CD8-positive, alpha-beta memory T cell (primary cell): ENCODE measurements at places on chromosomes 4 and X.

DNA sequence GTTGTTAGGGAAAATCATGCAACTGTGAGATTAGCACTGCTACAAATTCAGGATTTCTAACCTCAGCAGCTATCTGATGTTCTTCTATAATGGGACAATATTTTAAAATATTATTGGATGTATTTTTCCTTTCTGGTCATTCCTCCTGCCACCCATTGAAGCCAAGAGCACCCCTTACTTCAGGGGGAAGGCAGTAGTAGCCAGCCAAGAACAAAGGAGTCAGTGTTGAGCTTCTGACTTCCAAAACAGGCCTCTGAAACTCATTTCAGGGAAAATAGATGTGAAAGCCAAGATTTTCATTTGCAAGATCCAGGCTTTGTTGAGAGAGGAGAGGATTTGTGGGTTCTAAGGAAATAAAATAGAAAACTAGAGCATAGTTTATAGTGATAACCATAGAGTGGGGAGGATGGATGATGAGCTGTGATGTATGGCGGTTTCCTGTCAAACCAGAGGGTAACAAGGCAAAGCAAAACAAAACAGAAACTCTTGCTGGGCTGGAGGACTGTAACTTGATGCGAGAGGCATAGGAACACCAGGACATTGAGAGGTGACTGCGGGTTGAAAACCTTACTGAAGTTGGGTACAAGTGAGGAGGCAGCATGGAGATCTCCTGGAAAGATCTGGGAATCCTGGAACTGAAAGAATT is 173.7 kb upstream of the LEF1 start:
- peak; percentile 19 for DNase-seq

DNA sequence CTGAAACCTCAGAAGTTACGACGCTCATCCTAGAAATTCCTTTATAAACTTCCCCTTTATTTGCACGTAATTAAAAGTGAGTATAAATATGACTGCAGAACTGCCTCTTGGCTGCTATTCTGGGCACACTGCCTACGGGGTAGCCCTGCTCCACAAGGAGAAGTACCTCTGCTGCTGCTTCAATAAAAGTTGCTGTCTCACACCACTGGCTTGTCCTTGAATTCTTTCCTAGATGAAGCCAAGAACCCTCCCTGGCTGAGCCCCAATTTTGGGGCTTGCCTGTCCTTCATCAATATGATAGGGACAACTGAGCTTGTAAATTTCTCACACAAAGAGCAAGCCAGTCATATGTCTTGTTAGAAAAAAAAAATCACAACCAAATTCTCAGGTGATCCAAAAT is 115.8 kb downstream of the VEGFC start:
- DNase-seq, result no peak

DNA sequence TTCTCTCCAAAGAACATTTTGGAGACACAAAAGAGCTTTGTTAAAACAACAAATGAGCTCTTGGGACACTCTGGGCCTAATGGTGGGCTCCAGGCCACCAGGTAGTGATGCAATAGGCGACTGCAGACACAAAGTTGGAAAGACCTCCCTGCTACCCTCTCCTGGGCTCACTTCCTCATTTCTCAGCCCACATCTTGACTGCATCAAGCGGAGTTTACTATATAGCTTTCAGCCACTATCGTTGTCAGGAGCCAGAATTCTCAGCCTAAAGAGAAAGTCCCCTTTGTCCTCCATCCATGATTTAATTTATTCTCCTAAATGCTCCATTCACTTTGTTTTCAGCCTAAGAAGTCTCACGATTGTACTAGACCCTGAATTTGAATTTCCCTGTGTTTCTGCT is 114.9 kb downstream of the EFHC2 start:
- DNase-seq, result no peak

DNA sequence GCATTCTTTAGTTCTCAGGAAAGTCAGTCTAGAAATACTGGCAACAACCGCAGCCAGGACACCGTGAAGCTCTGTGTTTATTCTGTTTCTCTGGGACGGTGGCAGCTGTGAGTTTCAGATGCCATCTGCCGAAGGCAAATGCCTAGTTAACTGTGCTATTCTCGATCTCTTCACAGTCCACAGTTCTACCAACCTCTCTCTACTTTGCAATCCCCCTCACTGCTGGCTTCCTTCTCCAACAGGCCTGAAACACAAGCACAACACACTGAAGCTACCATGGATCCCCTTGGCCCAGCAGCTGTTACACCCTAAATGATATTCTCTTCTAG is 118.8 kb downstream of the ZNF827 start:
- no peak for DNase-seq

DNA sequence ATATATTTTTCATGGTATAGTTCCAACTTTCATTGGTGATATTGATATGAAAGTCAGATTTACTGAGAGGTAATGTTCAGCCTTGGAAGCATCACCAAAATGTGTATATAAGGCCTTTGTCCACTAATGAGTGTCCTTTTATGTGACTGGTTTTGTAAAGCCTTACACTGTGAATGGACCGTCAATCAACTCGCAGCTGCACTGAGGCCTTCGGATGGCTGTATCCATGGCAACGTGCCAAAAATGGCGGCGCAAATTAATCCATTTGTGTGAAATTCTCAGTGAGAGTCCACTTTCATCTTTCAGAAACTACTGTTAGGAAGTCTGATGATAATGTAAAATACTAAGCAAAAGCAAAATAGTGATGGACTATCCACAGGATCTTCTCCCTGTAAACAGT is 131.7 kb downstream of the SPCS3 start:
- no peak for DNase-seq

DNA sequence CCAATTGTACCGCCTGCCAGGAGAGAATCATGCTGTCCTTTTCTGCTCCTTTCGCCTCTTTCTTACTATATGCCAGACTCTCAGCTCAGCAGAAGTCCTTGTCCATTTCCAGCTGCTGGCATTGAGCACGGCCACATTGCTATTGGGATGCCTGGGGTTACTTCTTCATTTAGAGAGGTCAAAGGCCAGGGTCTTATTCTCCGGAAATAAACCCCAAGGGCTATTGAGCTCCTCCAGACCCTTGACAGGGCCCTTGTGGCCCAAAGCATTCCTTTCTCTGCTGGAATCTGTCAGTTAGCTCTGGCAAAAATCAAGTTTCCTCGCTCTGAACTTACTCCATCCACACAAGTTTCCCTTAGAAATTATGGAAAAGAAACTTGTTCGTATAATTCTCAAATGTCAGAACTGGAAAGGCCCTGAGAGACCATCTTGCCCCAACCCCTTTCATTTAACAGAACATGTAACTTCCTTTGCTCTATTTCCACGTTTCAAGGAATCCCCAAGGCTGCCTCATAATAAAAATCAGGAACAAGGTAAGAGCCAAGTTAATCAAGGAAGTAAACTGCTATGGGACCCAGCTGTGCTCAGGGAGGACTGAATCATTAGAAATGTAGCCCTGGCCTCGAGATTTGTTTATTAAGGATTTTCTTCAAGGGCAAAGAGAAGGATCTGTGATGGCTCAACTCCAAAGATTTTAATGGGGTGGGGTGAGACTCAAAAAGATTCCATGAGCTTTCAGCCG is 11.8 kb downstream of the AKAP4 start:
- no peak for DNase-seq

DNA sequence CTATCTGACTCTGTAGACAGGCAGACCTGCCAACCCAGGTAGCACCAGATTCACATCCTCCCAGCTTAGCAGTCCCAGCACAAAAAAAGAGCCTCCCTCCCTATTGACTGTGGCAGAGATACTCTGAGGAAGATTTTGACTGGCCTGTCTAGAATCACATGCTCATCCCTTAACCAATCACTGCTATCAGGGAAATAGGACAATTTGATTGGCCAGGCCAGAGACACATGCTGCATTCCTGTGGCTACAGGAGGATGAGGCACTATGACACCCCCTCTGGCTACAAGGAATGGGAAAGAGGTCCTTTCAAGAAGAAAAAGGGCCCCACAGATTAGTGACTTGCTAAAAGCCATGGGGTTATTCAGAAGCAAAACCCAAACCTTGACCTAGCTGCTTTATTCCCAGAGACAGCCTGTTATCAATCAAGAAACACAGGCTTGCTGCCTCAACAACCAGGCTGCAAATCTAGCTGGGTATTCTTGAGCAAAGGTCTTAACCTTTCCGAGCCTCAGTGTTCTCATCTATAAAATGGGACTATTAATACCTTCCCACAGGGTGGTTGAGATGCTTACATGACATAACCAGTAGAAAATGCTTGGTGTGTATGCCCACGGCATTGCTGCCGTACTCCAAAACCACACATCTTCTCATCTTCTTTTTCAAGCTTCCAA is 147.6 kb downstream of the BCOR start:
- no peak for DNase-seq

DNA sequence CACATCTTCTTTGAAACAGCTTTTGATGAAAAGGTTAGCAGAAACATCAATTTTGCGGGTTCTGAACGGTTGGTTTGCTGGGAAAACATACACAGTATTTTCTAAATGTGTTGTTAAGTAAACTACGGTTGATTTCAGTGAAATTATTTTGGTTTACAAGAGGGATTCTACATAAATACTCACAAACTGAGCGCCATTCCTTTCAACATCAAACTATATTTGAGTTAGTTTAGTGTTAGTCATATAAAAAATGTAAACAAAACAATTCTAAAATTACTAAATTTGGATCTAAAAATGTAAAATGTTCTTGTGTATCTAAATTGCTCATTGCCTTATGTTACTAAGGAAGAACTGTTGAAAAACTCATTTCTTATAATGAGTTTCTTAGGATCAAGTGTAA is 425.6 kb downstream of the PCDH18 start:
- DNase-seq, result no peak

GRCh38 chr4:3248811-3249661 is at the start of gene MSANTD1:
Gene MSANTD1 (plus strand): TSS chr4:3249159. CDS start chr4:3249223, 64 bp downstream.
- DNase-seq, result no peak

DNA sequence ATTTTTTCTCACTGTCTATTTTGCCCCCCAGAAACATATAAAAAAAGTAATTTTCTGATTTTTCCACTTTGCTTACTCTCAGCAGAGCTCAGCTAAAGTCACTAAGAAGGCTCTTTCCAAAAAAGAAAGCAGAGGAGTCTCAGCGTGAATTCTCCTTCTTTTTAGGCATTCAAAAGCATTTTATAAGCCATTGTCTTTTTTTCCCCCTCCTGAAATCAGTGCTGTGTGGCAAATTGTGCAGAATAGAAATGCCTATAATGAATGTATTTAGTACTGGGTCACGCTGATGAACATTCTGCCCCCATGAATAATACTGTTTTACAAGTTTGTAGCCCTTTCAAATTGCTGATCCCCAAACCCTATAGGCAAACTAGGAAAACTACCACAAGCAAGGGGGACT is 1.6 kb upstream of the PCDH18 start:
- no peak for DNase-seq

- no peak for DNase-seq
Measured at GRCh38 chrX:19715711-19716638, 171.4 kb downstream of the SH3KBP1 start.

DNA sequence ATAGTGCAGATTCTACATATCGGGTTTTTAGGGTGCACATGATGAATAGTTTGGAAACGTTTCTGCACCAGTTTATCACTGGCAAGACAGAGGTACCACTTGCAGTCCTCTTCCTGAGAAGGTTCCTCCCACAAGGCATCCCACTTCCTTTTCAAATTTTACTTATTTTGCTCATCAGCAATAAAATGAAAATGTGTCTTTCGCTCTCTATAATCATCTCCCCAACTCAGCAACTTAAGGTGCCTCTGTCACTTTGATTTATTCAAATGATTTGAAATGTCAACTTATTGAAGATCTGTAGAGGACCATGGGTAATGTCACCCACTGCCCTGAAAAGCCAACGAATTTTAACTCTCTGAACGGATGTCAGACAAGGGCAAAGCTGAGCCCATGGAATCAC is 53.2 kb downstream of the VGLL1 start:
- DNase-seq, result no peak

GRCh38 chr4:2789351-2789750 is 3.5 kb upstream of the SH3BP2 start:
- no peak for DNase-seq

- no peak for DNase-seq
Measured at GRCh38 chr4:20378181-20378580, 126.5 kb downstream of the SLIT2 start.

DNA sequence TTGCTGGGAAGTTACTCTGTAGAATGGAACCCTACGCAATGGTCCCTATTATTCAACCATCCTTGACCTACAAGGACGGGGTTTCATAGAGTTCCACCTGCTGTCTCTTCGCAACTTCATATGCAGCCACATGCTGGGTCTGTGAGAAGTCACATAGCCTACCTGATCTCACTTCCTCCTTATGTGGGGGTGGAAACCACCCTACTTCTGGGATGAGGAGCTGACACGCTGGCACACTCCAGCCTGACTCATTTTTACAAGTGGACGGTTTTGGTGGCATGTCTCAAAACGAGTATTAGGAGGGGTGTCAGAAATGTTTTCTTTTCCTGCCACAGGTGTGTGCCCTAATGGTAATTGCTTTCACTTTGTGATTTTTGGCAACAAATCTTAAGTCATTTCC is 36.8 kb upstream of the ARSD start:
- no peak for DNase-seq

GRCh38 chrX:87525771-87526229 is 8.2 kb downstream of the KLHL4 start:
- DNase-seq, result no peak

DNA sequence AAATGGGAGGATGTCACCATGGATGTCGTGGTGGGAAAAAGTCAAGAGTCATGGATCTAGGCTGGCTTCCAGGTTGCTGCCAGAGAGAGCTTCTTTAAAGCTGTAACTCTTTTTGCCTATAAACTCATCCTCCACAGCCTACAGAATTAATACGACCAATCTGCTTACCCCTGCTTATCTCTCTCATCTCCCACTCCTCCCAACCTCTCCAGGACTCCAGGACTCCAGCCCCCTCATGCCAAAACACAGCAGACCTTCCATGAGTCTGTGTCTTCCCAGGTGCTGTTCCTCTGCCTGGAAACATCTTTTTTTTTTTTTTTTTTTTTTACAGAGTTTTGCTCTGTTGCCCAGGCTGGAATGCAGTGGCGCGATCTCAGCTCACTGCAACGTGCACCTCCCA is 15.3 kb upstream of the SLC10A4 start:
- no peak for DNase-seq

GRCh38 chr4:159941076-159941475 is 838.2 kb downstream of the RAPGEF2 start:
- DNase-seq, result no peak

GRCh38 chr4:121668368-121669162 is 28.2 kb downstream of the ANXA5 start:
- DNase-seq, result no peak
